Daoy (cell line): ENCODE measurements at places on chromosomes 2 and 18.

GRCh38 chr18:44724105-44724778, 43.6 kb downstream of the SETBP1 start:
- DNase-seq: no peak

DNA sequence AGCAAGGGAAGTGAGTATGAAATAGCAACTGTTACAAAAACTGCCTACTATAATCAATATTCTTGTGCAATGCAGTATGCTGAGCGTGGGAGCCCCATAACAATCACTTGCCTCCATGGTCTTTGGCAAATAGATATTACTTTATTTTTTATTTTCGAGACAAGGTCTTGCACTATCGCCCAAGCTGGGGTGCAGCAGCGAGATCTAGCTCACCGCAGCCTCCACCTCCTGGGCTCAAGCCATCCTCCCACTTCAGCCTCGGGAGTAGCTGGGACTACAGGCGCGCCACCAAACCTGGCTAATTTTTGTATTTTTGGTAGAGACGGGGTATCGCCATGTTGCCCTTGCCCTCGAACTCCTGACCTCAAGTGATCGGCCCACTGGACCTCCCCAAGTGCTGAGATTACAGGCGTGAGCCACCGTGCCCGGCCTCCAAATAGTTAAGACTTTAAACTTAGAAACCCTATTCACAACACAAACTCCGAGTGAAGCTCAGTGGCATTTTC, 1.2 kb upstream of the CCNT2 start:
- DNase-seq: peak; percentile 4

DNA sequence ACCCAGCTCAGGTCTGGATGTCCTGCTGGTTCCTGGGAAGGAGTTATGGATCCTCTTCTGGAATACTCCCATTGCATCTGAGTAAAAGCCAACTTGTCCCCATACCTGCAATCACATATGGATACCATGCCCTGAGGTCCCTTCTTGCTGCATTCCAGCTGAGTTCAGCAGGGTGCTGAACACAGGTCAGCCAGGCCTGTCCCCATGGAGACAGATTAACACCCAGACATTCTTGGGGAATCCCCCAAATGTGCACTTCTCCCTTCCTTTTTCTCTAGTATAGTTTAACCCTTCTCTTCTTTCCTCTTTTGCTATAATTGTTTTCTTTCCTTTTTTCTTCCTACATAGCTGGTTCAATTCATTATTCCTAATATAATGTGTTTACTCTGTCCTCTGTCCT, 799.6 kb upstream of the HS6ST1 start:
- no peak for DNase-seq

DNA sequence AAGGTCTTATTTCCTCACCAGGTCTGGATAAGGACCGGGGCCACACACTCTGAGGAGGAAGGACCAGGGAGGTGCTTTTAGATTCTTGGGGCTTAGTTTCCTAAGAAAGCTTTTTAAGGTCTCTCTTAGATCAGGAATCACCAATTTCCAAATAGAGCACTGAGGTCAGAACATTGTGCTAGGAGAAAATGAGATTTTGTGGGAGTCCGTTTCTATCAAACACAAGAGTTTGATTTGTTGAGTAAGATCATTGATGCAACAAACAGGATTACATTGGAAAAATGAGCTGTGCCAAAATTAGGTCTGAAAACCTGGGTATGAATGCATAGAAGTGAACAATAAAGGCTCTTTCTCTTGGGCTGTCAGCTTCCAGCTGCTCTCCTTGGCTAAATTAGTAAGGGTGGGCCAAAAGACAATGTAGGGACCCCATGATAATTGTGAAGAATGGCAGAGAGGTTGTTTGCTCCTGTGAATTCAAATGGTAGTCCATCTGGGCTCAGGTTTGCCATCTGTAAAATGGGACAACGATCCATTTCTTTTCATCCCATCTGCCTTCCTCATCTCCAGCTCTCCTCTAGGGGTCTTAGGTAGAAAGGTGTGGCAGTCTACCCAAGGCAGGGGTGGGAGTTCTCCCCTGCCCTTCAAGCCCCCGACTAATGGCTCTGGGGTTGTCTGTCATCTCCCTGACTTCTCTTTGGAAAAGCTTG, 20.0 kb downstream of the IGFBP2 start:
- no peak for DNase-seq

DNA sequence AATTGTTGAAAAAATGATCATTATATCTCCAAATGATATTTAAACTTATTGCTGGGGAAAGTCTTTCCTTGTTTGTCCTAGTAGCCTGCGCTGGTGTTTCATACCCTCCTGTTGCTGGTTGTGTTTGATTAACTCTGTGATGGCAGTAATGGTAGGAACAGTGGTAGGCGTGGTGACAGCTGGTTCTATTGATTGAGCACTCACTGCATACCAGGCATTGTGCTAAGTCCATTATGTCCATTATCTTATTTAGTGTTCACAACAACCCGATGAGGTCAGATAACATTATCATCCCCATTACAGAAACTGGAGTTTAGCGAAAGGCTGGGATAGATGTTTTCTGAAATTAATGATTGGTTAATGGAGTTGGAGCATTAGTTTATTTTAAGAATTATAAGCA, 77.8 kb upstream of the STON1 start:
- no peak for DNase-seq

DNA sequence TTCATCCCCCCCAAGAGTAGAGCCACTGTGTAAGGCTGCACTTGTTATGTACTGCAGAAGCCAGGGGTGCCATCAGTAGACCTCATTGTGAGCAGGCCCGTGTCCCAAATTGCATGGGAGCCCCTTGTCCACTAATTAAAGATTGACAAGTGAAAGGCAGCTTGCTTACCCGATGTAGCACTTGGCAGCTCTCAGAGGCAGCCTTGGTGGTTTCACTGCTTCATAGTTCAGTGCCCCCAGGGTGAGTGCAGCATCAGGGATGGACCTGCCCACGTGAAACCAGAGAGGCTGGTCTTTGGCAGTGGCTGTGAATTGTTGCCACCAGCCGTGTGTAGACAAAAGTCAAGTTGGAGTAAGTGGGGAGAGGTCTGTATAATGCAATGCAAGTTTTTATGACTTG, 13.3 kb downstream of the TUBB6 start:
- no peak for DNase-seq

DNA sequence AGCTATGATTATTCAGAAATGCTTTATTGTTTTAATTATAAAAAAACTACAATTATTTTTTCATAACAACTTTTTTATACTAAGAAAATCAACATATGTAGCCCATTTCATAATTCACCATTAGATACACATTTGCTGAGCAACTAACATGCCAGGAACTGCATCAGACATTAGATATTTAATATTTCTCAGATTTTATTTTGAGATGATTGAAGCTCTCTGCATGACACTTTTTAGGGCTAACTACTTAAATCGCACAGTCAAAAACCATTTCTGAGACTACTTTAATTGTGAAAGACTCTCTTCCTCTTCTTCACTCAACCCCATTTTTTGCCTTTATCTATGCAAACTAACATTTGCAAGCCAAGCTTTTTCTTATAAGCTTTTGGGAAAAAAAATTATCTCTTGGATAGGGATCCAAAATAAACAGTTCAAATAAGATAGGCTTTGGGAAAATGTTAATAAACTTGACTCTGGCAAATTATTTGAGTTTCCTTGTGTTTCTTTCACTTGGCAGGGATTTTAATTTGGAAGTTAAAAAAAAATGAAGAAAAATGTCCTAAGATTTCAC, 9.1 kb upstream of the COL3A1 start:
- no peak for DNase-seq

DNA sequence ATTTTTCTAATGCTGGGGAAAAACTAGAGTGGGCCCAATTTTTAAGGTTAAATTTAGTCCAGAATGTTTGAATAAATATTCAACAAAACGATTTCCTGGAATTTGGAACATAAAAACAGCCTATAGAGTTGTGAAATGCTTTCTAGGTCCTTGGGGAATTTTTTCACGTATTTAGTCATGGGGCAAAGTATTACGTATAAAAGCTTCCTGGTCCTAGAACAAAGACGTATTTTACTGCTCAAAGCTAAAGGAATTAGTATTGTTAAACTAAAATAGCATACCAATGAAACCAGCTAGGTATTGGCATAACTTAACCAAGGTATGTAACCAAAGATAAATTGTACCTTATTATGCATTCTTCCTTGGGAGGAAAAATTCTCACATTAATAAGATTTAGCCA, 1.6 kb downstream of the SESTD1 start:
- DNase-seq: no peak

DNA sequence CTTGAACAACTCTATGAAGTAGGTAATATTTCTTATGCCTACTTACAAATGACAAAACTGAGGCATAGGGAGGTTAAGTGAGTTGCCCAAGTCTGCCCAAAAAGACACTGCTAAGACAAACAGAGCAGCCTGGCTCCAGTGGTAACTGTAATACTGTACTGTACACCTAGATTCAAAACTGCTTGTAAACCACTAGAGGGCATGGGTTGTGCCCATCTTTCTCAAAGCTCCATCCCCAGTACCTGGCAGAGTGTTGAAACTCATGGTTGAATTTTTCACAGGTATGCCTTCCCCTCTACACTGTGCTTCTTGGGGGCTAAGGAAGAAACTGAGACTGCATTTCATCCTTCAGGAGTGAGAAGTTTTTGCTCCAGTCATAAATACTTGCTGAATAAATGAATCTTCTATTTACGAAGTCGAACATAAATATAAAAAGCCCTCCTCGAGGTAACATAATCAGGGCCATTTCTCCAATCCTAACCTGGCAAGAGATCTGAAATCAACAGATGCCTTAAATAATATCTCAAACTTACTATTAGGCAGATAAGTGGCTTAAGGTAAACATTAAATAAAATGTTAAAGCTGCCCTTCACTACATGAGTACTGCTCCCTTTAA, 2.0 kb downstream of the PPP4R1 start:
- DNase-seq: peak; percentile 28

DNA sequence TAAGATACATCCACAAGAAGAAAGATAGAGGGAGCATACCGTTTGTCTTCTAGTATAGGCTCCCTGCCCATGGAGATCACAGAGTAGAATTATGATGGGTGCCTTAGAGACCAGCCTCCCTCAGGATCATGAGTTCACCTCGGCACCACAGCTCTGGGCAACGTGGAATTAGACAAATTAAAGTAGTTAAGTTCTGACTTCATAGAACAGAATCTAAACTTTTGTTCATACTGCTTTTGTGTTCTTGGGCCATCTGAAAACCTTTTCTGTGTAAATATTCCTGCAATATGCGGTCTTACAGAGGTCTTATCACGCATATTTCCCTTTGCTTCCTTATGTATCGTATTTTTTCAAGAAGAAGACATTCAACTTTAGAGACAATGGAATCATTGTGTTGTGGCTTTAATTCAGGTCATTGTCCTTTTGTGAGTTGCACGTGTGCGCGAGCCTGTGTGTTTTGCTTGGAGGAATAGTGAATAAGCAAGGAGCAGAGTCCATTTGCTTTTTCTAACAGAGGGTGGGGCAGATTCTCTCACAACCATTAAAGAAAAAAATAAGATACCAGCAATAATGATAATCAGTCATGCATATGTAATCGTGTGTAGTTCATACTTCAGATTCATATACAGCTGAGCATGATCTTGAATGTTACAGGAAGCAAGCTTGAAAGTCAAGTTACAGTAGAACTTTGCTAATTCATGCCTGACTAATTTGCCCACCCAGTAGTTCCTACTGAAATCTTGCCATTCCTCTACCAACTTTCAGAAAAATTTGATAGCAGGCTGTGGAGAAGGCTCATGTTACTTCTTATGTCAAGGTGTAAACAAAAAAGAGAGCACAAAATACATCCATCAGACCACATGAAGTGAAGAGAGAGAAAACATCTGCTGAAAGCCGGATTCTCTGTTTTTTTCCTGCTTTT, 243.6 kb downstream of the NEDD4L start:
- DNase-seq: no peak

DNA sequence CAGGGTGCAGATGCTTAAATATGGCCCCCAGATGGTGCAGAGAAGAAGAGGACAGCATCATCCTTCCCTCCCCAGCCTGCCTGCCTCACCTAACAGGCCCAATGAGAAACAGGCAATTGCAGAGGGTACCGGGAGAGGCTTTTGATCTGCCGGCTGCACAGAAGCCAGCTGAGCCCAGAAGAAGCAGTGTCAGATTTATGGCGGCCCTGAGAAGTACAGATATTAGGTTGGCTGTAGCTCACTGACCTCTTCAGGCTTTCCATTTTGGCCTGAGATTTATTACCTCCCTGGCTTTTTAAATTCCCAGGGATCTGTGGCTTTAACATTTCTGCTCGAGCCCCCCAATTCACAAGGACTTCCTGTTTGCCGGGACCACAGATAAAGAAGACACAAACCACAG, 278.7 kb downstream of the EN1 start:
- DNase-seq: no peak

DNA sequence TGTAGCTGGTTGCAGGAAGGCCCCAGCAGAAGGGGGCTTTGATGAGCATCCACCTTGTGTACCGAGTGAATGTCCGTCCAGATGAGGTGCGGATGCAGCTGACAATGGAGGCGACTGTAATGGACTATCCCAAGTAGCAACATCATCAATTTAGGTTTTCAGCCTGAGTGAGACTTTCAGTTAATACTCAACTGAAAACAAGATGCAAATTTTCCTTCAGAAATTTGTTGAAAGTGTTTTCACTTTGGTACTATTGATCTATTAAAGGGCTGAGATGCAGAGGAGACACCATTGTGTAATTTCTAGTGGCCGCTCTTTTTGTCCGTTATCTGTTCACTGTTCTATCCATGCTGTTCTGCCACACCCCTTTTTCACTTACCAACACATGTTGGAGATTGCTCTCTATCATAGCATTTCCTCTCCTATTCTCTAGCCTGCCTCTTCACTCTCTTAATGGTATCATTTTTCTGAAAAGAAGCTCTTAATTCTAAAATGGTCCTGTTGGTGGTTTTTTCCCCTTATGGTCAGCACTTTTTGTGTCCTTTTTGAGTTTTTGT, 12.0 kb upstream of the CASP8 start:
- DNase-seq: no peak

DNA sequence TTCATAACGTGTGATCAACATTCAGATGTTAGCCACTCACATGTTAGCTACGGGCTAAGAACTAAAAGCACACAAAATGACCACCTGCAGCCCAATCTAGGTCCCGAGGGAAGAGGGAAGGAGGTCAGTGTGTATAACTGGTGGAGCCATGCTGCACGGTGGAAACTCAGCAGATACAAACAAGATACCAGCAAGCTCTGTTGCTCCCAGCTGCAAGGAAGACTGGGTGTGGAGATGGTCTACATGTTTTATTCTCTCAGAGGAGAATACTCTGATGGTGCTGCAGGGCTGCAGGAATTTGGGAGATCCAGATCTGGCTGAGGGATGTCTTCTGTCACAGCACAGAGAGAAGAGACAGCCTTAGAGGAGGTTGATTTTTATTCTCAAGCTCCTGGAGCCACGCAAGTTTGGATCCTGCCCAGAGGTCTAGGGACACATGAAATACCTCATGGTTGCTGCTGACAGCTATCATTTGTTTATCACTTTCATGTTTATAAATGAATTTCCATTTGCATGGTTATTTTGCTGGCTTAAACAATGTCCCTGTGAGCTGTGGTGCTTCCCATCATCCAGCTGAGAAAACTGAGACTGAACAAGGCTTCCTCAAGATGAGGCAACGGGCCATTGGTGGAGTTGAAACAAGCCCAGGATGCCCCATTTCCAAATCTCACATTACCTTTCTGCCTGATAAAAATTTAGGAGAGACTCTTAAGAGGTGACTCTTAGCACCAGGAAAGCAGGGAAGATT, 30.9 kb downstream of the RNF144A start:
- DNase-seq: no peak
